GM23248 (cell line): ENCODE measurements at places on chromosomes 16 and 17.

DNA sequence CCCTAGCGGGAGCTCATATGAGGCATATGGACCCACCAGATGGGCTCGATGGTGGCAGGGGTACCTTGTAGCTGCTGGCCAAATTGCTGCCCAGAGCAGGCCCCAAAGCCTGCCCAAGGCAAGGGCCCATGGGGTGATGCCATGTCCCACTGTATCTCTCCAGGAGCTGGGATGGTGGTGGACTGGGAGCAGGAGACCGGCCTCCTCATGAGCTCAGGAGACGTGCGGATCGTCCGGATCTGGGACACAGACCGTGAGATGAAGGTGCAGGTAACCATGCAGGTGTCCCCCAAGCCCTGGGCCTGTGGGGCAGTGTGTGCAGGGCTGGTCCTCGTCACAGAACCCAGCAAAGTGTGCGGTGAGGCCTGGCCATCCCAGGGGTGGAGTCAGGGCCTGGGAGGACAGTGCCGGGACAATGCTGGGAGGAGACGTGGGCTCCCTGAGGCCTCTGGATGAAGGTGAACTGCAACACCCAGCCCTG, 34.1 kb upstream of the CHMP6 start:
- DNase-seq = no peak

GRCh38 chr17:48578616-48579470, 693 bp upstream of the HOXB4 start:
- DNase-seq = peak; percentile 44

DNA sequence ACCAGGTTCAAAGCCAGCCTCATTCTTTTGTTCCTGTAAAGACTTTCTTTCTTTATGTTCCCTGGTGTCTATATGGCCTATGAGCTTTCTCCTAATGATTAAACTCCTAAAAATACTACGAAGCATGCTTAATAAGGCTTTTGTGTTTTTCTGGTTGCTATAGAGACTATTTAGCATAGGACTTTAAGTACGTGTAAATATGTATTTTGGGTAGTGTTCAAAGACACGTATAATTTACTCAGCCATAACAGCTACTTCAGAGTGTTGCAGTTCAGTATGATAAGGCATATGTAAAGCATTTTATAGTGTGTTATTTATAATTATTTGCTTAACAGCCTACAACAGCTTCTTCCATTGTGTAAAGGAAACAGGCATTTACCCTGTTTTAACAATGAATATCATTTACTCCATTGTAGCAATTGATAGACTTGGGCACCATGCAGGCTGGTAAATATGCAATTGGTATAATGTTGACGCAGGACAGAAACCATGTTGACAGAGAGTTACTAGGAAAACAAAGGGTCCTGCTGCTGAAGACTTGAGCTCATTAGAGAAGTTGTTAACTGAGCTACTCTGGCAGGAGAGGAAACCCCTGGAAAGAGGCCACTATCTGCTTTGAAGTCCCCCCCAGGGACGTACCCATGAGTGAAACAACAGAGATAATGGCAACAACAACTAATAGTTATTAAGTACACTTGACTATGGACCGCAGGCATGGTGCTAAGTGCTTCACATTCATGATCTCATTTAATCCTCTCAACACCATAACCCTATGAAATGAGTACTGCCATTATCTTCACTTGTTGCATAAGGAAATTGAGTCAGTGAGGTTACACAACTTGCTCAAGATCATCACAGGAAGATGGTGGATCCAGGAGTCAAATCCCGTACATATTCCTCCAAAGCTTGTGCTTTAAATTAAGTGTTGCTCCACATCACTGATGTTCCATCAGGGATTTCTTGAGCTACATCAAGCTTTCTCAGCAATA, 342.2 kb upstream of the DYNLRB2 start:
- DNase-seq = peak; percentile 65

DNA sequence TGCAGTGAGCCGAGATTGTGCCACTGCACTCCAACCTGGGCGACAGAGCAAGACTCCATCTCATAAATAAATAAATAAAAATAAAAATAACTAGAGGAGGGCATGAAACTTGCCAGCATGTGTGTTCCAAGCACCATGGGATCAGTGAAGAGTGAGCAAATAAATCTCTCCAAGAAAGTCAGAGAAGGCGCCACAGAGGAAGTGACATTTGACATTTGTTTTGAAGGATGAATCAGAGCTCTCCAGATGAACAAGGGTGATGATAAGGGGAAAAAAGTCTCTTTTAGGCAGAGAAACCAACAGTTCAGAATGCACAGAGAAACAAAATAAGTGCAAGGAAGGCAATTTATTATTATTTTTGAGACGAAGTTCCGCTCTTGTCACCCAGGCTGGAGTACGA, 50.3 kb downstream of the IST1 start:
- no peak for DNase-seq

DNA sequence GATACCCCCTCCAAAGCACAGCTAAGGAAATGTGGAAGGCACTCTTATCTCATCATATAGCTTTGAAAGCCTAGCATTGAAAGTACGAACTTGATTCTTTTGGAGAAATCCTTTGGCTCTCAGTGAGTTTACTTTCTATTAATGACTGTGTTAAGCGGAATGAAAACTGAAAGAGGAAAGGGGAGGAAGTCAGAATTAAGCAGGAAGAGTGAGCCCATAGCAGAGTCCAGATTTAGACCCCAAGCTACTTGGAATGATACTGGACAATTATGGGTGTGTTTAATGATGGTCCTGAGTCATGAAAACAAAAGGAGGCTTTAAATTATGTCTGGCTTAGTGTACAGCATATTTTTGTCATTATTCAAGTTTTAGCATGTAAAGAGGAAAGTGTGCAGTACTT, 42.2 kb downstream of the TENT4B start:
- DNase-seq = peak; percentile 68

DNA sequence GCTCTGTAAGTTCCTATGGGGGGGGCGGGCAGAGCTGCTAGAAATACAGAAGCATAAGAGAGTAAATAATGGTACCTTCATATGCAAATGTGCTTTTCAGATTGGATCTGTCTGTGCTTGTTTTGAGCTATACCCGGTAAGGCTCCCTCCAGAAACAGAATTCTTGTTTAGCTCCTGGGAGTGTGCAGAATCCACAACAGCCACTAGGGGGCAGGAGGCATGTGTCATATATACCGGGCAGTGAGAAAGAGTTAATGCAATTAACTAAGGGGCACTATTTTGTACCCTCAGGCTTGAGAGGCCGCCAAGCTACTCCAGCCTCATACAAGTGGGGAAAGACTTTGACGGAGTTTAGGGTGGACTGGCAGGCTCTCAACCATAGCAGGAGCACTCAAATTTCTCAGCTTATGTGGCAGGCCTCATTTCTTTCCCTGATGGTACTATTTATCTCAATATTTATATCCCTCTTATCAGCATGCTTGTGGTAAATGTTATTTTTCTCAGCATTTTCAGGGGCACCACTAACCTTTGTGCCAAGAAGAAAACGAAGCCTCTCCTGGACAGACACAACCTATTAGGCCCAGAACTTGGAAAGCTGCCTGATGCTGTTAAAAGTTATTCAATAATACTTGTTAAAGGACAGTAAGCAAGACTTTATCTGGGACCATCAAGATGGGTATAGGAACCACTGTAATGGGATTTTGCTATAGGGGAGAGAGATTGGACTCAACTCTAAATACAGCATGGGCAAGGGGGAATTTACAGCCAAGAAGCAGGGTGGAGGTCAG, 10.7 kb upstream of the CENPV start:
- peak; percentile 69 for DNase-seq

DNA sequence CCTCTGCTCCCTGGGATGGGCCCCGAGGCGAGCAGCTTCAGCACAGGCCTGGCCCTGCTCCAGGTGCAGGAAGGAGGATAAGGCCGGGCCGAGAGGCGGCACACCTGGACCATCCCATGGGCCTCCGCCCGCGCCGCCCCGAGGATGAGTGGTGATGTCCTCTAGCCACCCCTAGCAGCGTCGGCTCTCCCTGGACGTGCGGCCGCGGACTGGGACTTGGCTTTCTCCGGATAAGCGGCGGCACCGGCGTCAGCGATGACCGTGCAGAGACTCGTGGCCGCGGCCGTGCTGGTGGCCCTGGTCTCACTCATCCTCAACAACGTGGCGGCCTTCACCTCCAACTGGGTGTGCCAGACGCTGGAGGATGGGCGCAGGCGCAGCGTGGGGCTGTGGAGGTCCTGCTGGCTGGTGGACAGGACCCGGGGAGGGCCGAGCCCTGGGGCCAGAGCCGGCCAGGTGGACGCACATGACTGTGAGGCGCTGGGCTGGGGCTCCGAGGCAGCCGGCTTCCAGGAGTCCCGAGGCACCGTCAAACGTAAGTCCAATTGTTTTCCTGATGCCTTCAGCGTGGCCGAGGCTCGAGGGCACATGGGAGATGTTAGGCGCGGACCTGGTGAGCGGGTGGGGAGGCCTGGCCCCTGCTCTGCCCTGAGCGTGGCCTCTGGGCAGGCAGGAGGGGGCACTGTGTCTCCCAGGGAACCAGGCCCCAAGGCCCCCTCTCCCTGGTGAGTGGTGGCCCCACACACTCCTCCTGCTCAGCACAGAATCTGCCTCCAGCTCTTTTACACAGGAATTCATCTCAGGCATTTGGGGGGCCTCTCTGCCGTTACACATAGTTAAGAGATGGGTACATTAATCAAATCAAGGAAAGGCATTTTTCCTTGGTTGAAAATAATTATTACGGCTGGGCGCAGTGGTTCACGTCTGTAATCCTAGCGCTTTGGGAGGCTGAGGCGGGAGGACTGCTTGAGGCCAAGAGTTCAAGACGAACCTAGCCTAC, 855 bp downstream of the TMEM204 start:
- DNase-seq = peak; percentile 74

DNA sequence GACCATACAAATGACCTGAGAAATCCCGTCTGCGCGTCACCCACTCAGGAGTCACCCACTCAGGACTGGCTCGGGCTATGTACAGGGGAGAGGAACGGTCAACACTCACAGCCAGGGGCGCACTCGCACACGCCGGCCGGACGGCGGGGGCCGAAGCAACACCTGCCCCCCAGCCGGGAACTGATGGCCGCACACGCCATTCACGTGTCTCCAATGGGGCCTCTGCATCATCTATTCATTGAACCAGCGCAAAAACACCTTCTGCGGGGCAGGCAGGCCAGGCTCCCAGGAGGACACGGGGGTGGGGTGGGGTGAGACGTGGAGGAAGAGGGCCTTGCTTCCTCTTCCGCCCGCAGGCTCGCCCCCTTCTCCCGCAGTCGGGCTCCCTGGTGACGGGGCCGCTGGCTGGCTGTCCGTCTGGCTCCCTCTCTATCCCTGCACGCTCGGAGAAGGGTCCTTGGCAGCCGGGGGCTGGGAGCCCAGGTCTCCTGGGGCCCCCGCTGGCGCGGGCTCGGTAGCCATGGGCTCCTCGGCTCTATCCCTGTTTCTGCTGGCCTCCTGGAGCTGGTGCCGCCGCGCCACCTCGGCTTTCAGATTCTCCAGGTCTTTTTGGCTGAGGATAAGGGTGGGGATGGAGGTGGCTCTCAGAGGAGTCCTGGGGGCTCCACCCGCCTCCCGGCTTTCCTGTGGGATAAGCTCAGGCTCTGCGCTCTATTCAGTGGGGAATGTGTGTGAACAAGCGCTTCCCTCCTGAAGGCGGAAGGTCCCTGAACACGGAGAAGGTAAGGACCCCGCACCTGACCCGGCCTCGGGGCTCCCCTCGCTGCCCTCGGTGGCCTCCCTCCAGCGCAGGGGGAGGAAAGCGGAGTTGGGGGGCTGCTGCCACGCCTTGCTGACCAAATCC, 21.1 kb downstream of the CLUH start:
- DNase-seq = no peak

GRCh38 chr17:72139212-72139611, 18.4 kb downstream of the SOX9 start:
- peak; percentile 81 for DNase-seq

DNA sequence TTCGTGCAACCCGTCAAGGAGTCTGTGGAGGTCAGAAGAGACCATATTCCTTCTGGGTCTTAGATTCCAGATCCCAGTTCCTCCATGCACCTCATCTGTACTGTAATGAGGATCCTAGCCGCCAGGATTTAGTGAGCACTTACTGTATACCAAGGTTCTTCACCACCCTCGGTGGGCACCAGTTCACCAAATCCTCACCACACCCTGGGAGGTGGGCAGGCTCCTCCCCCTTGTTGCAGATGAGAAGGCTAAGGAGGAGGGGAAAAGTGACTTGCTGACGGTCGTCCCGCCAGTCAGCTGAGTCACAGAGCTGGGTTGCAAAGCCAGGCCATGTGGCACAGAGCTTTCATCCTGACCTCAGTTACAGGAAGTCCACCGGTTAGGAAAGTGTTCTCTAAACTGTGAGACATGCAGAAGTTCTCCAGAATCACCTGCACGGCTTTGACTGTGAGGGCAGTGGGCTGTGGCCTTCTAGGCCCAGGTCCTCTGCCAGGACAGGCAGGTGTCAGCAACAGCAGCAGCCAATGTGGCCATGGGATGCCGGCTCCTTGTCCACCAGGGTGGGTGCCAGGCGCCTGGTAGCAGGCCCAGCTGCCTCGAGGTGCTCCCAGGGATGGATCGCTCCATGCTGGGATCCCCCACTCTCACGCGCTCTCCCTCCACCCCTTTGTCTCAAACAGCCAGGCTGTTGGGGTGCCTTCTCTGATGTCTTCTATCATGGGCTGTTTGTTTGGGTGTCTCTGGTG, 240.3 kb upstream of the GSE1 start:
- peak; percentile 95 for DNase-seq

GRCh38 chr16:79810449-79811189, 210.1 kb upstream of the MAF start:
- DNase-seq = no peak
